ENCODE measurements at places on chromosomes 13 and 19.

GRCh38 chr13:93169980-93170379, 56.6 kb upstream of the GPC6 start:
- DNase-seq = no peak

GRCh38 chr13:31631071-31631470, 108.3 kb upstream of the RXFP2 start:
- no peak for DNase-seq

- no peak for DNase-seq
These were observed 1711.8 kb downstream of the EFNB2 start for GRCh38 chr13:104823709-104824108.

- no peak for DNase-seq
These were observed 25.0 kb downstream of the AP2S1 start for GRCh38 chr19:46825731-46826055.

GRCh38 chr19:3834349-3835054, 34.3 kb downstream of the ZFR2 start:
- DNase-seq = no peak

- no peak for DNase-seq
These were observed 178.5 kb downstream of the DLEU7 start for GRCh38 chr13:50664951-50665350.

GRCh38 chr19:58304748-58305064, 471 bp upstream of the ERVK3-1 start:
- no peak for DNase-seq

DNA sequence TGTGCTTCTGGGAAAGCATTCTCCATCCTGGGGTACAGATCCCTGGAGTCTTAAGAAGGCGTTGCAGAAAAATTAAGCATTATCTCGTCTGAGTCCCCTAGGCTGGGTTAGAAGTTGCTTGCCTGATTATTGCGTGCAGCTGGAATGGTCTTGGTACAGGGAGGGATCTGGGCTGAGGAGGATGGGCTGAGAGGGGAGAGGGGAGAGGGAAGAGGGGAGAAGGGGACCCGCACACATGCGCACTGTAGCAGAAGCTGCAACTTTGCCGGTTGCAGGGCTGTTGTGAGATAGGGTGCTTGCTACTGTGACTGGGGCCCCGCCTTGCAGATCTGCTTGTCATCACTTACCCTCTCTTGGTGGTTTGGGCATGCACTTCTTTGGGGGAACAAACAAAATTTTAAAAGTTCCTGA, 316.8 kb downstream of the DLEU7 start:
- no peak for DNase-seq
